ENCODE measurements at places on chromosomes 5 and 9.

- DNase-seq: no peak
- H3K4me3 ChIP-seq: no peak overlapping the region
- no peak overlapping the region for H3K27ac ChIP-seq
- H3K27me3 ChIP-seq: no peaks in the 10 kb centered on the region
Measured at GRCh38 chr5:108345541-108346171, 36.2 kb downstream of the FBXL17 start.

- H3K4me1 ChIP-seq: no peaks in the 10 kb centered on the region
- DNase-seq: peak; percentile 71
- no peaks in the 10 kb centered on the region for H3K36me3 ChIP-seq
- peak overlapping the region; percentile 94 for H3K4me3 ChIP-seq
Measured at GRCh38 chr9:111037708-111038330, 451 bp downstream of the LPAR1 start.

DNA sequence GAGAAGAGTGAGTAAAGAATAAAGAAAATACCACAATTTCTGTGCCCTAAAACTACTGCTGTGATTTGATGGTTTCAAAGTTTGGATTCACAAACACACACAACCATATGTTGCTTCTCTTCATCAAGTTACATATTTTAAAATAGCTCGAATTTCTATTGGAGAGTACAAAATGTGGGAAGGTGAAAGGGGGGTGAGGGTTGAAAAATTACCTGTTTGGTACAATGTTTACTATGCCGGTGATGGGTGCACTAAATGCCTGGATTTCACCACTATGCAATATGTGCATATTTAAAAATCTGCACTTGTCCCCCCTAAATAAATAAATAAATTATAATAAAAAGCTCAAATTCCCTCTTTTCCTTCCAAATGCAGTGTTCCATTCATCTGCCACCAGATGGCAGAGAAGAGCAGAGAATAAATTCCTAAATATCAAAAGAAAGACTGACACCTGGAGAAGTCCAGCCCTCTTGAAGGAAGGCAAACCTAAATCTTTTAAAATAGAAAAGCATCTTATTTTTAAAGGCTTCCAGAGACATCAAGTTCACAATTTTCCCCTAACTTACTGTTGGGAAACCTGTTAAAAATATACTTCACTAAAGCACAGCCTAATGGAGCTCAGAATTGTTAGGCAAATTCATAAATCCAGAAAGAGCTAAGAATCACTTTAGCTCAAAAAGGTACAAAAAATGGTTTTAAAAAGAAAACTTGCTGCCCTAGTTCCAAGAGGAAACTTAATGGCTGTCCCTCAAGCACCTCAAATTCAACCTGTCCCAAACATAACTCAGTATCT lies 24.8 kb upstream of the HNRNPA0 start:
- no peaks in the 10 kb centered on the region for H3K4me1 ChIP-seq
- no peak overlapping the region for H3K27ac ChIP-seq
- H3K27me3 ChIP-seq: no peaks in the 10 kb centered on the region
- DNase-seq: no peak
- H3K4me3 ChIP-seq: no peak overlapping the region

DNA sequence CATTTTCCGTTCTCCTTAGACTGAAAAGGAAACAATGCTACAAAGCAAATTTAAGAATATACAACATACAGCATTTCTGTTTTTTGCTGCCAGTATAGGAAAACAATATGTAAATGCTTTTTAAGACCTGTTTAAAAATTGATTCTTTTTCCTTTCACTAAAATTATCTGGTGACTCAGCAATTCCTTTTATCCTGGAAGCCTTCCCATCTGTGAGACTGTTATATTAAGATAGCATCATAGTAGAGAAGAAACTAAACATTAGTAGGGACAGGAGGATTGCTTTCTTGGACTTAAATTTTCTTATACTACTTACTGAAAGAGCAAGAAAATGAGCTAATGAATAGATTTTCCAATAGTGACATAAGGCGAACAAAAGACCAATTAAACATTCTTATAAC lies 30.0 kb upstream of the GPR21 start:
- H3K36me3 ChIP-seq: no peaks in the 10 kb centered on the region
- H3K4me1 ChIP-seq: peaks cover 20% of the 10 kb centered on the region
- peak overlapping the region; percentile 56 for H3K27ac ChIP-seq
- no peak overlapping the region for H3K4me3 ChIP-seq
- no peaks in the 10 kb centered on the region for H3K27me3 ChIP-seq
